ENCODE measurements at places on chromosomes 5 and 9.
A peak's percentile ranks its signal among the peaks of the same experiment; 100 is the strongest.

- DNase-seq, result peak; percentile 75
Measured at GRCh38 chr9:110700953-110701352, 32.4 kb downstream of the MUSK start.

DNA sequence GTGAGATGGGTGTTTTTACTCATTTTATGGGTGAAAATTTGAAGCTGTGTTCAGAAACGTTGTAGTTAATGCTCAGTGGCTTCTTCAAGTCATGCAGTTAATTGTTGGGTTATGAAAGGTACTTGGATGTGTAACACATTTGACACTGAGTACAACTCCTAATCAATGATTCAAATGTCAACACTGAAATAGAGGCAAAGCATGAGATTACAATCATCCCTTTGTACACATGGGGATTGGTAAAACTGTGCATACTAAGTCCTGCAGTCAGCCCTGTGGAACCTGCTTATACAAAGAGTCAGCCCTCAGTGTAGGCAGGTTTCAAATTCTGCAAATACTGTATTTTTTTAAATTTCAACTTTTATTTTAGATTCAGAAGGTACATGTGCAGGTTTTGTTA, 3.3 kb downstream of the ABLIM3 start:
- no peak for DNase-seq

GRCh38 chr5:95057615-95058014, 227.3 kb downstream of the MCTP1 start:
- no peak for DNase-seq

- DNase-seq, result no peak
Measured at GRCh38 chr9:89983411-89983810, 378.6 kb downstream of the GADD45G start.

- no peak for DNase-seq
Measured at GRCh38 chr9:113645978-113646253, 182.4 kb downstream of the RGS3 start.

GRCh38 chr5:123873846-123874245, 361.9 kb downstream of the CSNK1G3 start:
- no peak for DNase-seq

DNA sequence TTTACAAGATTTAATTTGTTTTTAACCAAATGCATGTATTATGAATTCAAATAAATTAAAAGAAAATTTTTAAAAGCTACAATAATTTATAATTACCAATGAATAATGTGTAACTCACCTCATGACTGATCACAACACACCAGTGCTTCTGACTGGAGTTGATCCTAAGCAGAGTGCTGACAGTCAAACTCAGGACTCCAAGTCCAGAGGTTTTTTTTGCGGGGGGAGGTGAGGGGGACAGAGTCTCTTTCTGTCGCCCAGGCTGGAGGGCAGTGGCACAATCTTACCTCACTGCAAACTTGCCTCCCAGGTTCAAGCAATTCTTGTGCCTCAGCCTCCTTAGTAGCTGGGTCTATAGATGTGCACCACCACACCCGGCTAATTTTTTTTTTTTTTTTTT, 71.0 kb upstream of the MELK start:
- DNase-seq, result no peak

GRCh38 chr9:78439190-78439865, 142.4 kb downstream of the PSAT1 start:
- peak; percentile 95 for DNase-seq

GRCh38 chr9:92119586-92119985, 4.4 kb upstream of the SPTLC1 start:
- no peak for DNase-seq

DNA sequence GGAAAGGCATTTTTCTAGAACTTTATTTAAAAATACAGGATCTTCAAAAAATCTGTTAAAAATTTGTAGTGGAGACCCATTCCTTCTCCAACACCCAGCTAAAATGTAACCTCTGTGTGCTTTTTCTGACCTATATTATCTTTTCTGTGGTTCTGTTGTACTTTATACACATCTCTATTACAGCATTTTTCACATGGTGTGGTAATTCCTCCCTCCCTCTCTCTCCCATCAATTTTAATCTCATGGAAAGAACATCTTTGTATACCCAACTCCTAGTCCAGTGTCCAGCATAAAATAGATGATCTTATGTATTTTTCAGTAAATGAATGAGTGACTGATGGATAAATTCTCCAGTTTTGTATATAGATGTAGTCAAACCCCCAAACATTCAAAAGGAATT, 183.4 kb upstream of the KLF9 start:
- no peak for DNase-seq

DNA sequence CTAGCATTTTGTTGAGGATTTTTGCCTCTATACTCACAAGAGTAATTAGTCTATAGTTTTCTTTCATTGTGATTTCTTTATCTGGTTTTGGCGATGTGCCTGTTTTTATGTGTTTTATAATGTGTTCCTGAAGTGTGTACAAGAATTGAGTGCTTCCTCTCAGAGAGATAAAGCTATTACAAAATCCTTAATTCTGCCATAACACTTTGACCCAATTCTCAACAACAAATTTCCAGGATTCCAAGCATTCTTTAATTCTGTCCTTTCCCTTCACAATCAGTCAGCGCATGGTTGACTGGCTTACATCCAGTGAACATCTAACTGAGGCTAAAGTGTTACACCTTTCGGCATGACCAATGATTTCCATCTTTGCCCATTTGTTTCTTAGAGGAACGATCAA, 282.9 kb upstream of the MVB12B start:
- DNase-seq, result peak; percentile 15

- no peak for DNase-seq
Measured at GRCh38 chr5:4225741-4226140, 630.1 kb downstream of the IRX1 start.

- no peak for DNase-seq
Measured at GRCh38 chr5:137195483-137195882, 303.6 kb downstream of the SPOCK1 start.

- peak; percentile 23 for DNase-seq
Measured at GRCh38 chr5:96812851-96813250, 5.1 kb upstream of the ERAP1 start.

- peak; percentile 84 for DNase-seq
Measured at GRCh38 chr5:160188141-160189015, 40.9 kb upstream of the FABP6 start.

DNA sequence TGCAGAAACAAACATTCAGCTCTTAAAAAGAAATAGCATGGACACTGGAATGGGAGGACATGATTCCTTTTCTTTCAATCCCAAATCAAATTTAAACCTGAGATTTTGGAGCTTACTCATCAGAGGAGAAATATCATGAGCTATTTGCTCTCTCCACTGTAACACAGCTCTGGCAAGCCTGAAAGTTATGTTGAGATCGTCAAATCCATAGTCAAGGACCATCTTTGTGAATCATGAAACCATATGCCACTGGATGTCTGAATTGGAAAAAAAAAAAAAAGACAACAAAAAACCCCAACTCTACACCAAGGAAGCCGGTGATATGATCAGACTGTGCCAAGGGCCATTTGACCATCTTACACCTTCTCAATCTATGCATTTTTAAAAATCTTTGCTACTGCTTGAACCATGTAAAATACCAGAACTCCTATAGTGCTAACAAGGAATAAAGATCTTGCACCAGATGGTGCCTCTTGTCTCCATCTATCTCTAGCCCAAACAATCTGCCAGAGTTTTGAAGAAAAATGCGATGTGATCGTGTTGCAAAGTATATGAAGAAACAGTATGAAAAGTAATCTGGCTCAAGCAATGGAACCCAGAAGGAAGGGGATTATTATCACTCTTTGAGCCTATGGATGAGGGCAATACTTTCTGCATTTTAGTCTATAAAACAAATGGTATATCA, 138.1 kb upstream of the MEF2C start:
- DNase-seq, result no peak

DNA sequence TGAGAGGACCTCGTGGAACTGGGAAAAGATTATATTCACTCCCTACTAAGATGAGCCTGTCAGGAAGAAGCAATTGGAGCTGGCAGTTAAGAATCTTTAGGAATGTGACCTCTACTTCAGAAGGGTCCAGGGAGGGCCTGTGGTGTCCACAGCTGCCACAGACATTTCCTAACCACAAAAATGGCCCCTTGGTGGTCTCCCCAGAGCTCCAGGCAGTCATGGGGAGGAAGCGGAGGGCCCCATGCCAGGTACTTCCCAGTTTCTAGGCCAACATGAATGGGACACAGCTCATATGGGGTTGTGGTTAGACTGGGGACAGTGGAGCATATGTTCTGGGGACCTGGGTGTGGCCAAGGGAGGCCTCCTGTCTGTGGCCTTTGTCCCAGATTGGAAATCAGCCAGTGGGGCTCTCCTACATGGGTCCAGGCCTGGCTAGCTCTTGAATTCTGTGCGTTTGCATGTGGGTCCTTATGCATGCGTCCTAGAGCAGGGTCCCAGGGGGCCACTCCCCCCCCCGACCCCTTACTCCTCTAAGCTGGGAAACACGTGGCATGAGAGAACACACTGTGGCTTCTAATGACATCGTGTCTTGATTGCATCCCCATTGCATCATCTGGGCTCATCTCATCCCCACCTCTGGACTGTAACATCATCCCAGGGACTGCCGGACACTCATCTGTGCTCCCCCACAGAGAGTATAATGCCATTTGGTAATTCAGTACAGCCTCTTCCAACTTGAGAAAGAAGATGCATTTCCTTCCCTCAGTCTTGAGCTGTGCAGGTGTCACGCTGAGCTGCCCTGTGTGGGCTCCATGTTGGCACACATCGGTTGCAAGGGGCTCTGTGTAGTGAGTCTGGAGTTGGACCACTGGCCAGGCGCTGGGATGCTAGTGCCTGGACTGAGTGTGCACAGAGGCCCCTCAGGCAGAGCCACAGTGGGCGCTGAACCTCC, 31.3 kb downstream of the IRF1 start:
- peak; percentile 88 for DNase-seq

DNA sequence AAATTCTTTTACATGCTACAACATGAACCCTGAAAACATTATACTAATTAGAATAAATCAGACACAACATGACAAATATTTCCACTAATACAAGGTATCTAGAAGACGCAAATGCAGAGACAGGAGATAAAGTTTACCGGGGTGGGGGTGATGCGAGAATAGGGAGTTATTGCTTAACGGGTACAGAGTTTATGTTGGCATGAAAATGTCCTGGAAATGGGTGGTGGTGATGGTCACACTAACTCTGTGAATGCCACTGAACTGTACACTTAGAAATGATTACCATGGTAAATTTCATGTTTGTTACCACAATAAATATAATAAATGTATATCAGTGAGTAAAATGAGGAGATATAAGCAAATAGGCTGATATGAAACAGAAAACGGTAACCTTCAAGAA, 132.7 kb downstream of the DCP2 start:
- DNase-seq, result no peak

DNA sequence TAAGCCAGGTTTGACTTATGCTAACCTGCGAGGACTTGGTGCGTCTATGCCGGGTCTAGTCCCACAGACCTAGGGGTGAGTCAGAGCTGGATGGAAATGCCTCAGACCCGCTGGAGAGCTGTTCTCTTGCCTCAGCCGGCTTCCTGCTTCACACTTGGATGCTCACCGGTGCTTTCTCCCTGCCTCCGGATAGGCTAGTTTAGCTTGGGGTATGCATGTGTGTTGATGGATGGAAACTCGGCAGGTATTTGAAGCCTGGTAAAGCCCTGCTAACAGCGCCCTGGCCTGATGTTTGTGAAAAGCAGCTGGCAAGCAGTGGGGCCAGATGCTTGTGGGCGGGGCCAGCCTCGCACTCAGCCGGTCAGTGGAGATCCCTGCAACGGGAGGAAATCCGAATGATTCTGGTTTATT, 29.3 kb downstream of the PRRC2B start:
- DNase-seq, result peak; percentile 84

- DNase-seq, result no peak
Measured at GRCh38 chr9:12659220-12659619, 34.0 kb upstream of the TYRP1 start.

DNA sequence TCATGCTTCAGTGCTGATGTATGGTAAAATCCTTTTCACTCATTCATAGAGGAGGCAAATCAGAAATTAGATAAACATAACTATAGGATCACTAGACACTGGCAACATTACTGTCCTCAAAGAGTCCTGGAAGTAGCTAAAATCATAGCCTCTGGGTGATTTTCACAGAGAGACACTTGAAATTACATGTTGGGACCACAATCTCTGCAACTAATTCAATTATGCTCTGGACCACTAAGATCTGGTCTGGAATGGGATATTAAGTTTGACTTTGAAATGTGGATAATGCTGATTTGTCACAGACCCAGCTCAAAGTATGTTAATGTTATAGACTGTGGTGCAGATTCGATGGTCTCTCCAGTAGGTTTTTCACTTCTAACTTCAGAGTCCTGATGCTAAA, 214.6 kb upstream of the CCNH start:
- DNase-seq, result no peak

DNA sequence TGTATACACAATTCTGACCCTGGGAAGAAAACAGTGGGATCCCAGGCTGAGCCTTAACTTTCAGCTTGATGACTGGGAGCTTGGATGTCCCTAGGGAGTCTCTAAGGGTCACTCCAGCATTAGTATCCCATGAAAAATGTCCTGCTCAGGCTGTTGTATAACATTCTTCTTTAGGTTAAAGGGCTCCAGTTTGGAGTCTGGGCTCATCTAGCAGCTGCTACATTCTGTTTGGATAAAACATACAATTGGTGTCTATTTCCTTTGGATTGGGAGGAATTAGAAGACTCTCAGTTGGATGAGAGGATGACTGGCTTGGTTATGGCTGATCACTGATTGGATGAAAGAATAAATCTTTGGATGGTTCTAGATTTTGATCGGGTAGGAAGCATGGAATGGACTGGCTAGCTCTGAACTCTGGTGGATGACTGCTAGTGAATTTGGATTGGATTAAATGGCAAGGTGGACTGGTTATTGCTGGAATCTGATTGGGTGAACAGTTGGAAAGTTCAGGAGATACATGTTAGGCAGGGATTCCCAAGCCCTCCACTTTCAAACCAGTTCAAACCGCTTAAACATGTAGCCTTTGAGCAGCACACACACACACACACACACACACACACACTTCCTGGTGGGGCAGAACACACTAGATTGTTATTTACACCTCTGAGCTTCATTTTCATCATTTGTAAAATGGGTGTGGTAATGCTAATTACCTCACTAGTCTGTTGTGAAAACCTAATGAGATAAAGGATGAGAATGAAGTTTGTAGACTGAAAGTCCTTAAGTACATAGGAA, 7.1 kb upstream of the MYOZ3 start:
- peak; percentile 49 for DNase-seq

GRCh38 chr9:3758816-3759576, 233.2 kb upstream of the RFX3 start:
- DNase-seq, result peak; percentile 49

DNA sequence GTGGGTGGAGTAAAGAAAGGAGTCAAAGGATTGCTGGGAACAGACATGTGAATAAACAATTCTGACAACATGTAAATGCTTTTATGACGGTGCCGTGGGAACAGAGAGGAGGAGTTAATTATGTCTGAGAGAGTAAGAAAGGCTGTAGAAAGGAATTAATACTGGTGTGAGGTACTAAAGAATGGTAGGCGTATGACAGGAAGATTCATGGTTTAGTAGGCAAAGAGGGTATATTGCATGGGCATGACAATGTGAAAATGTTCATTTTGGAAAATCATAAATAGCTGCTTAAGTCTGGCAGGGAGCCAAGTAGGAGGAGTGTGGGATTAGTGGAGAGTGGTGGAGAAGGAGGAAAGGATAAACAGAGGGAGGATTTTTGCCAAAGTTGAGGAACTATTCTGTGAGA, 19.7 kb downstream of the NAA35 start:
- DNase-seq, result peak; percentile 18

GRCh38 chr9:134944351-134944802, 26.7 kb upstream of the FCN1 start:
- no peak for DNase-seq

- no peak for DNase-seq
Measured at GRCh38 chr5:103472265-103472664, 90.3 kb downstream of the NUDT12 start.

Data from EH (cell line).